ENCODE measurements at places on chromosomes 11 and 22. TPM values are rescaled to one million over a fixed set of nuclear protein-coding genes. Genes with fewer than 3 reads are reported as not detected.

Gene RAB38
- total RNA-seq, result 3.5 TPM

Gene FAT3
- total RNA-seq, result 0.45 TPM

Gene OR10D3
- not detected for total RNA-seq

- DNase-seq, result peak; percentile 91
These were observed at the start of gene INPPL1 for GRCh38 chr11:72224564-72225410. INPPL1 (plus strand) TSS chr11:72224767; CDS start chr11:72224985, 218 bp downstream.

Gene MYRF
- total RNA-seq, result 0.42 TPM

Gene CNTF
- 2.2 TPM for total RNA-seq

DNA sequence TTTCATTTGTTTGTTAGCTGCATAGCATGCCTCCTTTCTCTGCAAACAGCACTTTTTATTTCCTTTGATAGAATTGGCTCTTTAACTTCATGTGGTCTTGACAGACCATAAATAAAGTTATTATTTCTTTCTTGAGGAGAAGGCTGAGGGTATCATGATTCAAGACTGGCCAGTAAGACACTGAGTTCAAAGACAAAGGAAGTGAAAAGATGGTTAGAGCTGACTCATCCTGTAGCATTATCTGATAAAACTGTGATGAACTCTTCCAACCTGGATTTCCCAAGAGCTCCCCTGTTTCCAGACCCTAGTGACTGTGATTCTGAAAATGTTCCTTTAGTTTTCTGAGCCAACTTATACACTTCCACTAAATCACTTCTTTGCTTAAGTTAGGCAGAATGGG lies 179.3 kb upstream of the FAT3 start:
- no peak for DNase-seq

DNA sequence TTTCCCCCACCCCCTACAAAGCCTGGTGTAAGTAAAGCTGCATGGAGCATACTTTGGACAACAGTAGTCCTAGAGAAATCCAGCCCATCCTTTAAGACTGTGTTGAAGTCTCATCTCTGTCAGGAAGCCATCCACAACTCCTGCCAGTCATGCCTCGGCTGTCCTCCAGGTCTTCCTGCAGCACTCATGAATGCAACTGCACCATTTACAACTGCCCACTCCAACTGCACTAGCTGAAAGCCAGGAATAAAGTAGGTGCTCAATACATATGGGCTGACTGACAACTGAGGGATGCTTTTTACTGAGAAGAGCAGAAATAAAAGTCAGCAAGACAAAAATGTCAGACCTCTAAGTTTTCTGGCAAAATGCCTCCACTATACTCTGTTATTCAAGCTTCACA lies 27.4 kb downstream of the IL18BP start:
- DNase-seq, result no peak

Data from mesenteric fat pad (tissue), 1 donor.